ENCODE measurements at places on chromosomes 6 and 20.

- DNase-seq: no peak
These were observed 82.2 kb downstream of the GPR63 start for GRCh38 chr6:96755096-96755495.

- DNase-seq: no peak
These were observed 96.6 kb downstream of the PXDC1 start for GRCh38 chr6:3654898-3655297.

DNA sequence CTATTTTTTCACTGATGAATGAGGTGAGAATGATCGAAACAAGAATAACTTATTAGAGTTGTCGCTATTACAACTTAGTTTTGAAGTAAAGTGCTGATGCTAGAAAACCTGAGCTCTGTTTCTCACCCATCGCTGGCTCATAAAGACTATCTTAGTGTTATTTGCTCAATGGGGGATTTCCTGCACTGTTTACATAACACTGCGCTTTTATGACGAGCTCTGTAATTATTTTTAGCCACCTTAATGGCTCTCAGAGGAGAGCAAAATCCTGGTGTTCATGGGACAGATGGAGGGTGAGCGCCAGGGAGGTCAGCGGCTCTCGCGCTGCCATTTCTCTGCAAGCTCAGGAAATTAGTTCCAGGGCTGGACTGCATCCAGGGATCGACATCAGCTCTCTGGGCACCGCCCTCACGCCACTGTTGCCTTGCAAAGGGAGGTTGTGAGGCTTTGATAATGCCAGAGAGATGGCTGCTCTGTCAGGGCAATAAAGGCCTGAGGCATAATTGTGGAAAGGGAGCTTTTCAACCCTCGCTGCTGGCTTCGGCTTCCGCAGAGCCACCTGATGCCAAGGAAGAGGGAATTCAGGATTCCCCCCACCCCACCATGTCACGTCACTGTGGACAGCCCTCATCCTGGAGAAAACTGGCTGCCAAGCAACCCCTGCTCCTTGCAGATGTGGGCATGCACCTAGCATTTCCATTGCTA lies 72.0 kb downstream of the DACT2 start:
- DNase-seq: no peak

DNA sequence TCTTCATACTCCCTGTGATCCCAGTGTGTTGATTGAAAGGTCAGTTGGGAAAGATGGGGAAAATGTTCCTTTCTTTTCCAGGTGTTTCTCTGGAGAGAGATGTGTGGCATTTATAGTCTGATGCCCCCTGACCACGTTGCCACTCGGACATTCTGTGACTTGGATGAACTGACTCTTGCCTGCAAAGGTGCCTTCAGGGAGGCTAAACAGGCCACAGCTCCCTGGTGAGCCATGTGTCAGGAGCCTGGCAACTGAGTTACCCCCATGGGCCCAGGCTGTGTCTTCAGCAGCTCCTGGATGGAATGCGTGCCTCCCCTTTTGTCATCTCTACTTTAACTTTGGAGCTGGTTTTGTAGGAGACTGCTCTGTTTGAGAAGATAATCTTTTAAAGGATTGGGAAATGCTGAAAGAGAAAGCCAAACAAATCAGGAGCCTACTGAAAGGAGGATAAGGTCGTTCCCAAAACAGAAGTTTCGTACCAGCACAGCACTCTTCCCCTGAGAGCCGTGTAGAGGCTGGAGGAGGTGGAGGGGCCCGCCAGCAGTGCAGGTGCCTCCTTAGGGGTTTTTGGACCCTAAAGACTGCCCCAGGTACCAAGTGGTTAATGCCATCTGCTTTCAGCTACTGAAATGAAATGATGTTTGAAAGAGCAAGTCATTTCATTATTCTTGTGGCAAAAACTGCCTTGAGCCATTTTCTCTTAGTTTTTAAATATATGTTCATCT lies 322.8 kb downstream of the ZFAND3 start:
- no peak for DNase-seq

Data from stimulated activated CD4-positive, alpha-beta T cell treated with anti-CD3 and anti-CD28 coated beads, Interleukin-12 subunit alpha, Interleukin-12 subunit beta, amount 100 ng/mL, for 4 hours (primary cell).